AG08395 (cell line): ENCODE measurements at places on chromosomes 3 and 15.

DNA sequence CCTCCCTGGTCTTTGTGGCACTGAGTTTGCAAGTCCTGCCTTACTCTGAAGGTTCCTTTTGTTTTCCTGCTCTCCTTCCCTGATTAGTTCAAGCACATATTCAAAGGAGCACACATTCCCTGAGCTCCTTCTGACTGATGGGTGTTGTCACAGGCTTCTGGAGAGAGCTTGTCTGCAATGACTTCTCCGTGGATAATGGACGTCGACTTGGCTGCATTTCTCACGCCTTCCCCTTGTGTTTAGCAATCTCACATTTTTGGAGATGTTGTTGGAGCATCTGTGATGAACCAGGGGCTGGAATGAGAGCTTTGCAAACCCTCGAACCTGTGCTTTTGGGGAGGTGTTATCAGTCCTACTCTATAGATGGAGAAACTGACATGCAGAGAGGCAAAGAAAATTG is 375.4 kb upstream of the PROK2 start:
- no peak for DNase-seq

DNA sequence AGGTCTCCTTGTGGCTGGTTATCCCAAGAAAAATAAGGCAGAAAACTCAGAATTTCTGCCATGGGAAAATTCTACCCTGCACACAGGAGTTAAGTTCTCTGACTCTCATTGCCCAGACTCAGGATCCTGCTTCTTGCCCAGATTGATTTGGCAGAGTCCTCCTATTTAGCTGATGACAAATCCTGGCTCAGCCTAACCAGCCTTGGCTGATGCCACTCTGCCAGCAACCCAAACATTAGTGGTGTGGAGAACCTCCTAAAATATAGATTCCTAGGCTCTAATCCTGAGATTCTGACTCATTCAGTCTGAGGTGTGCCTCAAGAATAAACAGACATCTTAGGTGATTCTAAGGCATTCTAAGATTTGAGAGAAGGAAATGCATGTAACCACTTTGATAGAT is 60.5 kb upstream of the ACTC1 start:
- peak; percentile 42 for DNase-seq

DNA sequence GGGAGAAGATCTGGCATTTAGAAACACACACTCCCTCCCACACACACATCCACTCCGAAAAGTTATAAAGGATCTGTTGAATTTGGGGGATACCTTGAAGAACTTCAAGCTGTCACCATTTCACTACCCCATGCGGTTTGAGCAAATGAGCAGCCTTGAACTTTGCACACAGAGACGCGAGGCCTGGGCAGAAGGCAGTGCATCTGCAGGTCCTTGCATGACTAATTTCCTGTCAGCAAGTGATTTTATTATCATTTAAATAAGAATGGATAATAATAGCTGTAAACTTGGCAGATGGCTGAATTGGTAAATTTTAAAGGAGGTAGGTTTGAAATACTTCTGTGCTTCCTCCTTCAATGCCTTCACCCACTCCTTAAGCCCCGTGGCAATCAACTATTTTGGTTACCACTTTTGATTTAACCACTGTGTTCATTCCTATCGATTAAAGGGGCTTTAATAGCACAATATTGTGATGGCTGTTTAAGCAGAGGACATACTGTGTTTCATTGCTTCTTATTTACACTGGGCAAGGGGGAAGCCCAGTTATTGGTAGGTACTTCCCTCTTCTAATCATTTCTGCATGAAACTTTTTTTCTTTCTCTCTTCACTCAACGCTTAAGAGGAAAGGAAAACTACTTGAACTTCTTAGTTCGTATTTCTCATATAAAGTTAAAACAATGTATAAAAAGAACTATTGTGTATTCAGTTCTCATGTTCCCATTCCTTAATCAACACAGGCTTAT is 108.1 kb downstream of the ROBO2 start:
- DNase-seq: no peak

- no peak for DNase-seq
These were observed 1.9 kb downstream of the NEIL1 start for GRCh38 chr15:75348562-75349350.

- no peak for DNase-seq
These were observed 199.4 kb downstream of the CLSTN2 start for GRCh38 chr3:140134231-140134965.

DNA sequence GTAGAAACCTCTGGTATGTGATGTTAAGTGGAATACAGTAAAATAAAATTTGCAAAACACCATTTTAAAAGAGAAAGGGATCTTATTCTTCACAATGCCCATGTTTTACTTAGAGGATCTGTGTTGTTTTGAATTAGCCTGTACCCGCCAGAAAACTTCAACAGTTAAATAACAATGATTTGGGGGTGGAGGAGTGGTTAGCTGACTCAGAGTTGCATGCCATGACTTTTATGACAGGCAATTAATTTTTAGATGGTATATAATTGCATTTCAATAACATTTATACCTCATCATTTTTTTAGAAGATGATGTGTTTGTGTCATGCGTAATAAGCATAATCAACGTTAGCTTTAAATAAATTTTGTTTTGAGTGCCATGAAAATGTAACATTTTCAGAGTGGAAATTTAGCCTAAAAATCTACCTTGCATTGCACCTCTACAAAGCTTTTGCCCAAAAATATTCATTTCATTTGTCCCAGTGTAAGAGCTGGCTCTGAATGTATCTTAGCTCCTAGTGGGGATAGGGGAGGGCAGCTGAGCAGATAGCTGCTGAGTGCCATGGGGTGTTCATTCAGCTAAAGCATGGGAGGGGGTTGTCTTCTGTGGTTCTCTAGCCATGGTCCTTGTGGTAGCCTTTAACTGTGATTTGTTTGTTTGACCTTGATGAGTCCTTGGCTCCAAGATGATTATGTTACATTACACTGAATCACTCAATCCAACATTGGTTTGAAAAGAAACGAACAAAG is 379.8 kb downstream of the LPP start:
- no peak for DNase-seq

DNA sequence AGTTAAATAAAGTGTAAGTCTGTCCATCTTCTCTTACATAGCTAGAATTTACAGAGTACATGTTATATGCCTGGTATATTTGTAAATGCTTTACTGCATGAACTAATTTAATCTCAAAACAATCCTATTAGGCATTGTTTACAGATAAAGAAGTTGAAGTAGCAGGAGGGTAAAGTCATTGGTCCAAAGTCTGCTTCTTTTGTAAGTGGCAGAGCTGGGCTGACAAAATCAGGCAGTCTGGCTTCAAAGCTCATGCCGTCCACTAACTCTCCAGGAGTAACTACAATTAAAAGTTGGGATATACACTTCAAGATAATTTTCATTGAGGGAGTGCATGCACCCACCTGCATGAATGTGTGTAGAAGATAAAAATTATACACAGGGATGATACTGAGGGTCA is 27.3 kb downstream of the VGLL3 start:
- DNase-seq: no peak

GRCh38 chr15:72722071-72722696 is 36.2 kb downstream of the BBS4 start:
- peak; percentile 71 for DNase-seq

DNA sequence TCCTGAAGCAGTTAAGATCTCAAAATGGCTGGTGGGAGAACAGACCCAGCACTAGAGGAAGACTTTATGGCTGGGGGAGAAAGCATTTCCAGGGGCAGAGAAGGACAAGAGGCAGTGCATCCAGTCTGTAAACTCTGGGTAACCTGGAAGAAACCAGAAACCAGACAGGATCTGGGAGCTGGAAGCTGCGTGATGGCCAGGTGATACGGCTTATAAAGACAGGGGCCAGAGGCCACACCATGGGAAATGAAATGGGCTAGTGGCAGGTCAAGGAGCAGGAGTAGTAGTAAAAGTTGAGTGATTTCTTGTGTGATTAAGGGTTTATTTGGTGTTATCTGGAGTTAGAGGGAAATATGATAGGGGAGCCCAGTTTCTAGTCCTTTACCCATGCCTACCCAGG is 144.7 kb upstream of the ARRDC4 start:
- no peak for DNase-seq

DNA sequence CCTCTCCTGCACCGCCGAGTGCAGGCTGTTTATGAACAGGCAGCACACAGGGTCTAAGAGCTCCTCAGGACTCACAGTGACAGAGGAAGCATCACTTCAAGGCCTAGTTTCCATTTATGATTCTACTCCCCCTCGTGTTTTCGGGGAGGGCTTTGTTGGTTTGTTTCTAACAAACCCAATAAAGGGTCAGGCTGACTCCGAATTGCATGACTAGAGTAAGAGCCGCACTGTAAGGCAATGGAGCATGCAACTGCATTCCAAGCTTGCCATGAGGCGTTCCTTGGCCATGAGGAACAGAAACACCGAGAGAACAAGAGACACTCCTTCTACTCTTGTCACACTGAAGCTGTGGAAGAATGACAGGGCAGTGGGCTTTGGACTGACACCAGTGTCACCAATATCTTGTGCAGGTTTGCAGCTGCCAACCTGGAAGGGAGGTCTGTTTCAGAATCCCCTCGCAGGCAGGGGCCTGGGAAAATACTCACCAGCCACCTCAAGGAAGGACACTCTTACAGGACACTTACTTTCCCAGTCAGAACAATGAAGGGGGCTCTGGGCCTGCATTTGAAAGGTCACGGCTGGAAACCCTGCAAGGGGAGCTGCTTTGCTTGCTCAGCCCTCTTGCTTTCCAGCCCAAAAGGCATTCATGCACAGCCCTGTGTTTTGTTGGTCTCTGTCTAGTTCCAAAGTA is 96.8 kb downstream of the ADAMTS17 start:
- DNase-seq: no peak

- DNase-seq: no peak
These were observed 12.2 kb upstream of the VIPR1 start for GRCh38 chr3:42490243-42490642.

DNA sequence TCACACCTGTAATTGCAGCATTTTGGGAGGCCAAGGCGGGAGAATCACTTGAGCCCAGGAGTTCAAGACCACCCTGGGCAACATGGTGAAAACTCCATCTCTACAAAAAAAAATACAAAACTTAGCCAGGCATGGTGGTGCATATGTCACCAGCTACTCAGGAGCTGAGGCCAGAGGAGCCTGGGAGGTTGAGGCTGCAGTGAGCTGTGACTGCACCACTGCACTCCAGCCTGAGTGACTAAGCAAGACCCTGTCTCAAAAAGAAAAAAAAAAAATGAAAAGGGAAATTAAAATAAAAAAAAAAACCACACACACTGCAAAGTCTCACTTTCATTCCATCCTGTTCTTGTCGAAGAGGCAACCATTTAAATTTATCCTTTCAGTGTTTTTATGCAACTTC is 100.8 kb upstream of the PIAS1 start:
- no peak for DNase-seq

- DNase-seq: no peak
These were observed 141.8 kb downstream of the XXYLT1 start for GRCh38 chr3:195129072-195129643.

DNA sequence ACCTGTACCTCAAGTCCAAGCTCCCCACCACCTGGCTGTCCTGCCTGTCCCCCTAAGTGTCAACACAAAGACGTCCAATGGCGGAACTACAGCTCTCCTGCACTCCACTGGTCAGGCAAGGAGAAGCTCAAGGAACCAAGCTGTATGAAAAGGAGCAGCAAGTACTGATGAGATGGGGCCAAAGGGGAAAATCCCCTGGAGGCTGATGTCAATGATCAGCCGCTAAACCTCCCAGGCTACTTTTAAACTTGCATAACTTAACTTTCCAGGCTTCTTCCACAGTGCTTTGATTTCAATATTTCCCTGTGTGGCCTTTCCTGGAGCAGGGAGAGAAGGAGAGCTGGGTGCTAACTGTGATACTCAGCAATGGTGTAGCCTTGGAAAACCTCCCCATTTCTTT is 35.0 kb downstream of the TM4SF4 start:
- no peak for DNase-seq

DNA sequence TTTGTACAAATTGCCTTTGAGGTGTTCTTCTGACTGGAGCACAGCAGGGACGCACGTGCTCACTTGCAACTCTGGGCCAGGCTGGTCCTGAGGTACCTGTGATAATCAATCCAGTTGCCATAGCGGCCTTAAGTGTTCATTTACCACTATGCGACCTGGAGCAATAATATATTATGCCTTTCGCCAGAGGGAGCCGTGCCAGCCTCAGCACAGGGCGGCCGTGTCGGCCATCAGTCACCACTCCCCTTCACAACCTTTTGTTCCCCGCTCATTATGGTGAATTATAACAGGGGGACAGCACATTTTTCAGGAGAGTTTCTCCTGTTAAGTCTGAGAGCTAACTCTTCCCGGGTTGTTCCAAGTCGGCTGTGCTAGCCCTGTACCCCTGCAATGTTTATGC is 289.7 kb downstream of the RORA start:
- no peak for DNase-seq

DNA sequence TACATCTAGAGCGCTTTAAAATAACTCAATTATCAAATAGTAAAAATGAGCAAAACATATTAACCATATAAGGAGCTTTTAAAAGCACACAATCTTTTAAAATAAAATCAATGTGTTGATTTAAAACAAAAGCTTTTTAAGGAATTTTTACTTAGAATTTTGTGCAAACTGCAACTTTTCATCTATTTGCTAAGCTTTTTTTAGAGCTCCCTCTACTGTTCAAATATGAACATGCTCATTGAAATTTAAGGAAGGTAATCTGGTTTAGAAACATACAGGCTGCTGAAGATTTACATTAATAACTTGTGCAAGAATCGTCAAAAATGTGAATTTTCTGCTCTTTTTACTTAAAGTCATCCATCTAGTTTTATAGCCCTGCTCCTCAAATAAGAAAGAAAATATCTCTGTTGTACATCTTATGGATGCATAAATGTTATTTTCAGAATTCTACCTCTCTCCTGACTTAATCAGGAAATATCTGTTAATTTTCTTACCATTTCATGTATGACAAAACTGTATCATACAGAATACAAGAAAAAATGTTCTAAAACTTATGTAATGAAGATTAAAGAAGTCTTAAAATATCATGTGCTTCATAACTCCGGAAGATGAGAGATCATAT is 469.4 kb upstream of the ROBO2 start:
- peak; percentile 13 for DNase-seq

DNA sequence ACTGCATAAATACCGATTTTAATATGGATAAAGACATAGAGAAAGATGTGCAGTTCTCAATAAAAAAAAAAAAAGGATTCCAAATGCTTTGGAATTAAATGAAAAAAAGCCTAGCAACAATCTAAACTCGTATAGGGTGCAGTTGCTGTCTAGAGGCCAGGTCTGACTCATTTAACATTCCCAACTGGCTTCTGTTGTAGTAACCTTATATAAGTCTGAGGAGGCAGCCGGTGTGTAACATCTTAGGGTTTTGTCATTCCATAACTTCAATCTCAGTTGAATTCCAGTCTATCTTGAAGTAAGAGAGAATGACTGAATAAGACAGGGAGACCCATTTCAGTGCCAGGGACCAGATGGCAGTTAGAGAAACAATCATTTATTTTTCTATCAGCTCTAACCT is 6.5 kb downstream of the PDCD10 start:
- DNase-seq: peak; percentile 76

DNA sequence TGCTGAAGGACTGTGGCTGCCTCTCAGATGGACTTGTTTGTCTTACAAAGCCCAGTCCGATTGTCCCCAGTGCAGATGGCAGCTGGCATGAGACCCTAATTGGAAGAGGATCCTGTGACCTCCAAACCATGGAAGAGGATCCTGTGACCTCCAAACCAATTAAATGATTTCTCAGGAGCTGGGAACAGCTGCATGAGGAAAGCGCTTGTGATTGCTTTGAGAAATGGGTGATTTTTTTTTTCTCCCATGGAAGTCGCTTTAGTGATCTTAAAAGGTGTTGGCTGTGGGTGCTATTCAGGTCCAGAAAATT is 68.4 kb upstream of the LARS2 start:
- no peak for DNase-seq

- peak; percentile 84 for DNase-seq
These were observed 67.7 kb downstream of the CPN2 start for GRCh38 chr3:194283221-194284006.

GRCh38 chr3:169510693-169511010 is 152.9 kb downstream of the MECOM start:
- no peak for DNase-seq

- DNase-seq: no peak
These were observed 37.4 kb upstream of the OR4F6 start for GRCh38 chr15:101765772-101766456.
